ENCODE measurements at places on chromosomes 12 and 14.

DNA sequence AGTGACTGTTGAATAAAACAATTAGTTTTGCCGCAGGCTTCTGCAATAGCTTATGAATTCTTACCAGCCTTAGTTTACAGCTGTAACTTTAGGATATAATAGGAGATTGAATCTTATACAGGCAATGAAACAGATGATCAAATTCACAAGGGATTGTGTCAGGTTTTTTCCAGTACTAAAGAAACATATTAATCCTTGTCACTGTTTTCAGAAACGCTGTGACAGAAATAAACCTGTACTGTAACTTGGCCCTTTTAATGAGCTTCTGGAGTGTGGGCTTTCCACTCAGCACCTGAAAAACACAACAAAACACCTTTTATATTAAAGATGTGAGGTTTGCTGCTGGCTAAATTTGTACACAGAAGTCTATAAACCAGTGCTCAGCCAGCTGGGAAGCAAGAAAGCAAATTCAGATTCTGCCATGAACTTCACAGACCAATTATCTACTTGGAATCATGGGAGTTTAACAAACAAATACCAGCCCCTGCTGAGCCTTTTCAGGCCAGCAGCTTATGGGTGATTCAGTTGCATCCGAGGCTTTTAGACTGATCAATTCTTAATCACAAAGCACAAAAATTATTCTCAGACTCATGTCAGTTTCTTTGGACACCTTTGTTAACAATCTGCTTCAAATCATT is 109.5 kb downstream of the FOXG1 start:
- DNase-seq, result no peak

DNA sequence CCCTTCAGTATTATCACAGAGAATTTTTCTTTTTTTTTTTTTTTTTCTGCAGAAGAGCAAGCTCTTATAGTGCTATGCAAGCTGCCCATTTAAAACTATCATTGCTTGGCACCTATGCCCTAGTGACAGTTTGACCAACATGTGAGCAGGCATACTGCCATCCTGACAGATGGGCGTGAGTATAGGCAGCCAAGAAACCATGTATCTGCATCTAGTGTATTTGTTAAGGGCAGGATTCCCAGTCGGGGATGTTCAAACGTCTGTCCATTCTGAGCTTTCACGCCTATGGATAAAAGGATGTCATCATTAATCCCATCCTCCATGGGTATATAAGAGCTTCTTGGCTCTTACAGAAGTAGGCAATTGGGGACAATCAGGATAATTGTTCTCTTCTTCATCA is 8.8 kb downstream of the VRK1 start:
- no peak for DNase-seq

DNA sequence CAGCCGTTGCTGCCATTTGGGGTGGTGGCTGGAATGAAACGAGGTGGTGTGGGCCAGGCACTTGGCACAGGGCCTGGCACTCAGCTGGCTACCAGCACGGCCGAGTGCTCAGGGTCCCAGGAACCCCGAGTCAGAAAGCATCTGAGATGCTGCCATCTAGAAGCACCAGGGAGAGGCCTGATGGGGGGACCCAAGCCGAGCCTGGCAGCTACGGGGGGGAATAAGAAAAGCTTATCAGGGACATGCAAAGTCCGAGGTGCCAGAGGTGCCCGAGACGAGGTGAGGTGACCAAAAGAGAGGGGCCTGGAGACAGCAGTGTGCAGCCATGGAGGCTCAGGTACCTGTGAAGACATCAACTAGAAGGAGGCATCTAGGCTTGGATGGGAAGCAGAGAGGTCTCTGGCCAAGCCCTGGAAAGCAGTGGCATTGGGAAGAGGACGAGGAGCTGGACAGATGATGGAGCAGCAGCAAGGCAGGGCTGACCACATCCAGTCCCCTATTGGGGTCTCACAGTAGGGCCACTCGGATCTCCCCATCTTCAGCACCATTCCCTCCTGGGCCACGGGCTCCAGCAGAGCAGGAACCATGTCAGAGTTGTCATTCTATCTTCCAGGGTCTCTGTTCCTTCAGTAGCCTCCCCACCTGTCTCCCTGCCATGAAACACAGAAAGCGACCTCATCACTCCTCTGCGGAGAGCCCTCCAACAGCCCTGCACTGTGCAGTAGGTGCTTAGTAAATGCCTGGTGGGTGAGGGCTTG is 59.3 kb upstream of the DIO3 start:
- DNase-seq, result no peak

GRCh38 chr14:34175574-34175973 is 224.7 kb upstream of the EGLN3 start:
- DNase-seq, result peak; percentile 53

DNA sequence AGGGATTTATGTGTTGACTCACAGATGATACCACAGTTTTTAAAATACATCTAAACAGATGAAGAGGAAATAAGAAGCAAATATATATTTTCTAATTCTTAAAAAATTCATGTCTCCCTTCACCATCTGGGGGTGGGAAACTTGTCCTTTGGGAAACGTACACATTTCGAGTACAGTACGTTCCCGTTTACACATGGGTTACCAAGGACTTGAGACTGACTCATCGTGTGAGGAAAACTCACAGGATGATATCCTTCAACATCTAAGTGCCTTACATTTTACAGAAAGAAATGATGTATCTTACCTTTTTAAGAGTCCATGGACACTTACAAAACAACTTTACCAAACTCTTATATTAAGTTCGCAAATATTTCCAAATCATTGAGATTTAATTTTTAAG is 16.0 kb upstream of the FBLN5 start:
- DNase-seq, result no peak

DNA sequence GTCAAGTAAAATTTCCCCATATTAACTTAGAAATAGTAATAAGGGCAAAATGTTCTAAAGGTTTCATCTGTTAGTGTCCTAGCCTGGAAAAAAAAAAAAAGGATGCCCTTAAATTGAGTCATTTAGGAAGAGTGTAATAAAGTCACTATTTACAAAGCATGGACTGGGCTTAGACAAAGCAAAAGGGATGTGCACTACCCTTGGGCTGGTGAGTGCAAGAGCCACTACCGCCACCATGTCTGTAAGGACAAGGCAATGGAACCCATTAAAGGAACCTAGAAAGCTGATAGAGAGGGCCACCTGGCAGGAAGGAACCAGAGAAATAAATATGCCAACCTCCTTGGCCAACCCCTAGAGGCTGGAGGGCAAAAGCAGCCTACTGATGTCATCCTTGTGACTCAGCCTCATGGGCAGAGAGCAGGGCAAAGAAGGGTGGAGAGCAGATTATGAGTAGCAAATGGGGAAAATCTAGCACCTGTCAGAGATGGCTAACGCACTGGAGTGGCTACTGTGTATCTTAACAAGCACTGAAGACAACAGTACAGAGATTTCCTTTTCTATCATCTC is 59.5 kb upstream of the FUT8 start:
- peak; percentile 83 for DNase-seq

Data from Karpas-422 (cell line).